Peyer's patch (tissue), 4 donors: ENCODE measurements at places on chromosomes 7 and 10.
A peak's percentile ranks its signal among the peaks of the same experiment; 100 is the strongest.

GRCh38 chr7:3463696-3464095, 162.6 kb downstream of the SDK1 start:
- DNase-seq, result no peak

DNA sequence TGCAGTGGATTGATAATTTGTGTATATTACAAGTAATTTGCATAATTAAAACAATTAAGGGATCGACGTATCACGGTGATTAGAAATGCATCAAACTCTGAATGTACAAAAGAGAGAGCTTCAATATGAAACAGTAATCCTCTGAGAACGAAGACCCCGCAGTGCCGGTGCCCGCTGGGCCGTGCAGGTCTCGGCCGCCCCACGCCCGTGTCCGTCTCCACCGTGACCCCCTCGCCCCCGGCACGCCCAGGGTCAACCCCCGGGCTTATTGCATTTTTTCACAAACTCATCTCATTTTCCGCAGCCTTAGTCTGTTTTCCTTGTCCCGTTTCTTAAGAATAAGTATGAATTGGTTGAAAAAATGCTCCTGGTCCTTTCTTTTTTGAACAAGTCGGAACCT, 218.6 kb downstream of the TCERG1L start:
- no peak for DNase-seq

GRCh38 chr7:13910805-13911551, 78.5 kb downstream of the ETV1 start:
- DNase-seq, result no peak

GRCh38 chr10:133461841-133462240, 8.1 kb downstream of the SCART1 start:
- no peak for DNase-seq

DNA sequence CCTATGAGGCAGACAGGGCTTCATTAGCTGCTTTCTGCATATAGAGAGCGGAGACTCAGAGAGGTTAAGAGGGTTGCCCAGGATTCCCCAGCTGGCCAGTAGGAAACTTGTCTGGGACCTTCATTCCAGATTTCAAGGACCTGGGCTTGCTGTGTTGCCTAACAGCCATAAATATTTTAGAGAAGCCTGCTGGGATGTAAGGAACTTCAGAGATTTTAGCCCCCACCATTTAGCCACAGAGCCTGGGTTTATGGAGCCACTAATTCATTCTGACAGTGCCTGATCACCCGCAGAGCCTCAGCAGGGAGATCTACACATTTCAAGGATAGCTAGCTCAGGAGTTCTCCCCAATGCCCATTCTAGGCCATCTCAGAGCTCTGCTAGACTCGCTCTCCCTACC, 56.6 kb upstream of the TRUB1 start:
- no peak for DNase-seq

DNA sequence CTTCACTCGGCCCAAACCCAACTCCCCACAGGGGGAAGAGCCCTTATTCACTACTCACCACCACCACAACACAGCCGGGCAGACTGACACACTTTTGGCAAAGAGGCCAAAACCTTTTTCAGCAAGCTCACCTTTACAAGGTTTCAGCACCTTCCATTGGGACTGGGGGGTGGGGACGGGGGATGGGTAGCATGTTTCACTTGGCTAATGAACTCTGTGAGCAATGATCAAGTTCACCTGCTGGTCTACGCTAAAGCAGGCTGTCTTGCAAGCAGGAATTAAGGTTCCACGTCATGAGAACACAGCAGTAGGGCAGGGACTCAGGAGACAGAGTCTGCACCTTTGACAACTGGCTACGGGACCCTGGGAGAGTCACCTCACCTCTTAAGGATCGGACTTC, 7.0 kb downstream of the FAM53B start:
- DNase-seq, result no peak

- DNase-seq, result peak; percentile 63
Observed at GRCh38 chr10:75402486-75403143, 1.1 kb upstream of the ZNF503 start.

- no peak for DNase-seq
Observed at GRCh38 chr7:144805627-144806239, 30.1 kb downstream of the TPK1 start.

DNA sequence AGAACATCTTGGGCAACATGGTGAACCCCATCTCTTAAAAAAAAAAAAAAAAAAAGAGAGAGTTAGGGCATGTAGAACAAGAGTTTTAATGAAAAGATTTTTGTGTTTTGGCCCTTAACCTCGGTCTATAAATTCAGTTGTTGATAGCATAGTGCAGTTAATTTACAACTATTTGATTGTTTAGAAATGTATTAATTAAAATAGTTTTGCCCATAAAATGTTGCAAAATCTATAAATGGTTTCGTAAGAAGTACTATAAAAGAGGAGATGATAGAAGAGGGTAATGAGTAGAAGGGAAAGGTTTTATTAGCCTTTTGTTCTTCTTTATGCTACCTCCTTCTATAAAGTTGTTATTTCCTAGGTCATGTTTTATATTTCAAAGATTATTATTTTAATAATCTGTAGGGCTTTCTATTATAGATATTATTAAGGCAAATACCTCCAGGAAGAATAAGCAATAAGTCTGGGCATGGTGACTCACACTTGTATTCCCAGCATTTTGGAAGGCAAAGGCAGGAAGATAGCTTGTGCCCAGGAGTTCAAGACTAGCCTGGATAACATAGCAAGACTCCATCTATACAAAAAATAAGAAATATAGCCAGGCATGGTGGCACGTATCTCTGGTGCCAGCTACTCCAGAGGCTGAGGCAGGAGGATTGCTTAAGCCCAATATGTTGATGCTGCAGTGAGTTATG, 73.3 kb downstream of the MCU start:
- no peak for DNase-seq

GRCh38 chr10:116692225-116692624, 50.1 kb downstream of the HSPA12A start:
- DNase-seq, result no peak

- no peak for DNase-seq
Observed at GRCh38 chr10:37754538-37755323, 102.7 kb downstream of the ZNF248 start.

GRCh38 chr7:2641406-2642393, 9.9 kb downstream of the TTYH3 start:
- peak; percentile 86 for DNase-seq

- no peak for DNase-seq
Observed at GRCh38 chr7:138868711-138869110, 70.7 kb upstream of the ATP6V0A4 start.
